ENCODE measurements at places on chromosomes 6 and 20.
A peak's percentile ranks its signal among the peaks of the same experiment; 100 is the strongest.

- DNase-seq = no peak
Measured at GRCh38 chr20:63071541-63072181, 64.9 kb upstream of the BHLHE23 start.

- no peak for DNase-seq
Measured at GRCh38 chr6:34982424-34982852, 93.4 kb downstream of the ANKS1A start.

GRCh38 chr6:29171736-29172135 lies 1.0 kb downstream of the OR2J2 start:
- no peak for DNase-seq

DNA sequence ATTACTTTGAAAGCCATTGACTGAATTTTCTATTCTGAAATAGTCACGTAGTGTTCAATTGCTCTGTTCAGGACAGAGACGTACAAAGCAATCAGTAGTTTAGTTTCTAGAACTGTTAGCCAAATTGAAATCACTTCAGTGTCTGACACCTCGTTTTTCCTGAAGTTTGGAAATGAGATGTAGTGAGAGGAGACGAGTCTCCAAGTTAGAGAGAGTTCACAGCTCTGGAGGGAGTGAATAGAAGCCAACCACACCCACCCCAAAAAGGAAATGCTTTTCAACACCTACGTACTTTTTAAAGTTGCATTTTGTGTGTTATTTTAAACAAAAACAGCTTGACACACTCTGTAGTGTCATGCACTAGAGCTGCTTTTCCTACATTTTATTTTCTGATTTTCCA lies 296.0 kb downstream of the ADGRG6 start:
- no peak for DNase-seq

DNA sequence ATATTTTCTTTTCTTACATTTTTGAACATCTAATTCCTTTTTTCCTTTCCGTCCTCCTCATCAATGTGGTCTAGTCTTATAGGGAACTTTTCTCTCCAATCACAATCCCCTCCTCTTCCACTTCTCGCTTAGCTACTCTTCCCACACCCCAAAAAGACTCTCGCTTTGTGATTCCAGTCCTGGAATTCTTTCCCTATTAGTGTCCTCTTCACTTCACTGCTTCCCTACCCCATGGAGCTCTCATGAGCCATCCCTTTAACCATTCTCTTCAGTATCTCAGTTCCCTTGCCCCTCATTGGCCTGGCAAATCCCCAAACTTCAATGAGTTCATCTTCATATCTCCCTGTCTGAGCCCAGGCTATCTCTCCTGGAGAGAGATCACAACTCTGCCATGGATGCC lies 55.3 kb upstream of the CEP85L start:
- DNase-seq = no peak

DNA sequence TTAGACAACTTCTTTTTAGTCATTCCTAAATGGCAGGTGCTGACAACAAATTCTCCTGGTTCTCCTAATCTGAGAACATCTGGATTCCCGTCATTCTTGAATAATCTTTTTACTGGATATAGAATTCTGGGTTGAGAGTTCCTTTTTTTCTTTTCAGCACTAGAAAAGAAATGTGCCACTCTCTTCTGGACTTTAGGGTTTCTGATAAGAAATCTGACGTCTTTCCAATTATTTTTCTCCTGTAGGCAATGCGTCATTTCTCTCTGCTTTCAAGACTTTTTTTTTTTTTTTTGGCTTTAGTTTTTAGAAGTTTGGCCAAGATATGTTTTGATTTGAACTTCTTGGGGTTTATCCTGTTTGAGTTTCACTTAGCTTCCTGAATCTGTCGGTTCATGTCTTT lies 66.1 kb upstream of the RNF24 start:
- no peak for DNase-seq

GRCh38 chr20:39111359-39112177 lies 149.4 kb downstream of the DHX35 start:
- no peak for DNase-seq

DNA sequence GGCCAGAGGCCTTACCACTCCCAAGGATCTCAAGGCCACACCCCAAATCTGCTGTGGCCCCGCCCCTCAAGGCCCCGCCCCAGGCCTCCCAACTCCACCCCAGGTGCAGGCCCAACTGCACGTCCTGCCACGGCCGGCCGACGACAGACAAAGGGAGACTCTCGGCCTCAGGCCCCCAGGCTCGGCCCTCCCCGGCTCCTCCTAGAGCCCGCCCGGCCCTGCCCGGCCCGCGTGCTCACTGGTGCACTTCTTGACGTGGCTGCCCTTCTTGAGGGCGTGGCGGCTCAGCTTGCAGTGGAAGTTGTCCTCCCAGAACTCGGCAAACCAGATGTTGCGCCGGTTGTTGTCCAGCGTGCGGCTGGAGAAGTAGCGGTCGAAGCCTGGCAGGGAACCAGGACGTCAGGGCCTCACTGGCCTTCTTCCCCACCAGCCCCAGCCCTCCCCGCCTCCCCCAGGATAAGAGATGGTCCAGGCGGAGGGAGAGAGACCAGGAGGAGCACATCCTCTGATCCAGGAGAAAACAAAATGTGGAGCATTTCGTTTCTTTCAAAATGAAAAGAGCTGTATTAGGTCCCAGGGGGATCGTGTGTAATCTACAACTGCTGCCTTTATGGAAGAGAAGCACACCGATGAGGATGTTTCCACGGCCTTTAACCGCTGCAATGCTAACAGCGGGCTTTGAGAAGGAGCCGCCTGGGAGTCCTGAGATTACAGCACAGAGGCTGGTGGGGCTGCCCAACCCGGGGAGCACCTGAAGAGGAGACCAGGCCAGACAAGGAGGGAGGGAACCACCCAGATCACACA lies 89.4 kb downstream of the GRM4 start:
- peak; percentile 24 for DNase-seq

DNA sequence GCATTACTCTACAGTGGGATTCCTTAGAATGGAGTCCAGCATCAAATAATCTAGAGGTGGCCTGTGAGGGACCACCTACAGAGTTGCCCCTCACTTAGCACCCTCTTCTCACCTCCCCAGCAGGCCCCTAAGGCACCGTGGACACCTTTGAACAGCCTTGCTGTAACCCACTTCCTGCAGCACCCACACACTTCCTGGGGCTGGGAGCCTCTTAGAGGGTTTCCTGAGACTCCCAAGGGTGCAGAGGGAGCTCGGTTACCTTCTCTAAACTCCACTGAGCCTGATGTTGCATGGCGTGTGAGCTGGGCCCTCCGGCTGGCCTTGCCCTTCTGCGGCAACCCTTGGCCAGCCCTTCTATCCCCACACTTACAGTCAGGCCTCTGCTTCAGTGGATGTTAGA lies 7.3 kb upstream of the SIRPG start:
- DNase-seq = no peak

DNA sequence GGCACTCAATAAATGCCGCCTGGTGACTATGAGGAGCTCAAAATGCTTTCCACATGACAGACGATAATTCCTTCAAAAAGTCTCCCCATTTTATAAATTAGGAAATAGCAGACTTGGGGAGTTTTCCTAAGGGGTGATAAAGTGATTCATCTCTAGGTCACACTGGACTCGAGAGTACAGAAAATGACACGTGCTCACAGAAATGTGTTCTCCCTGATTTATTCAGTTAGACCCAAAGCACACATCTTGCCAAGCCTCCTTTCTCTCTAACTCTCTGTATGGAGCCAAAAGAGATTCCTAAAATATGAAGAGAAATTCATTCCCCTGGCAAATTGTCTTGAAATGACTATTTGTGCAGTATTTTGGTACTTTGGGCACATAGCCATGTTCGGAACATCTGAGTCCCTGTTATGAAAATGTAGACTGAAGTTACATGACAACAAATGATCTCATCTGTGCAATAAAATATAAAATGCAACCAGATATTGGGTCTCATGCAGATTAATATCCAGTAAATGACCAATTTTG lies 381.1 kb downstream of the TFAP2B start:
- no peak for DNase-seq

- peak; percentile 66 for DNase-seq
Measured at GRCh38 chr20:45945678-45946148, 11.2 kb downstream of the PCIF1 start.

- DNase-seq = no peak
Measured at GRCh38 chr6:37566111-37566949, 66.6 kb upstream of the CCDC167 start.

- no peak for DNase-seq
Measured at GRCh38 chr6:117536317-117536716, 53.8 kb downstream of the DCBLD1 start.

DNA sequence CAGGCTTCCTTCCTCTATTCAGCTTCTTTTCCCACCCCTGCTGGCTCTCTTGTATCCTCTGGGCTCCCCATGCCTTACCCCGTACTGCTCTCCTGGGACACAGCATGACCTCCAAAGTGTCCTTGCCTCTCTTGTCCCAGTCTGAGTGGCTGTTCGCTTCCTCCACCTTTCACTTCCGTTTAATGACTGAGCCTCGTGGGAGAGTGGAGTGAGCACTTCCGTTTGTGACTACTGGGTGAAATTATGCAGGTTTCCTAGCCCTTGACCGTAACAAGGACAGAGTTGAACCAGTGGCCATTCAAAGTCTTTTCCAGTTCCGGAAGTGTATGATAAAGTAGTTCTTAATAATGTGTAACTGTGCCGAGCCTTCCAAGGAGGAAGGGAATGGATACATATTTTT lies 109.2 kb downstream of the ARID1B start:
- DNase-seq = no peak

DNA sequence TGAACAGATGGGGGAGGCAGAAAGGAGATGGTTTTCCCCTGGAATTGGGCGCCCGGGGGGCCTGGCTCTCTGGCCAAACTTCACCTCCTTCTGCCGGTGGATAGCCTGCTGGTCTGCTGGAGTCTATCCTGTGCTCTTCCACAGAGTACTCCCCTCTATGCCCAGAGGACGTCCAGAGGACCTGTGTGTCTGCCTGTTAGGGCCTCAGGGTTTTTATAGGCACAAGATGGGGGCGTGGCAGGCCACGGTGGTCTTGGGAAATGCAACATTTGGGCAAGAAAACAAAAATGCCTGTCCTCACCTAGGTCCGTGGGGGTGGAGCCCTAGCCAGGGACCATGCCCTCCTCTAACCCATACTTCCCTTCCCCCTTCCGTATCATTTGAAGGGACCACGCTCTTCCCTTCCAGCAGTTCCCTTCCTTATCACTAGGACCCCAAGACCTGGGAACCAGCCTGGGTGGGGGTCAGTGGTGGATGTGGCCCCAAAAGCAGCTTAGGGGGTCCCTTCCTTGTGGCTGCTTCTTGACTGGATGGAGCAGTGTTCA lies 53.6 kb upstream of the ZNF337 start:
- no peak for DNase-seq
